Cardiac muscle cell (in vitro differentiated cells and primary cell): ENCODE measurements at places on chromosomes 7 and 10. TPM values are rescaled to one million over a fixed set of nuclear protein-coding genes. Genes with fewer than 3 reads are reported as not detected.

DNA sequence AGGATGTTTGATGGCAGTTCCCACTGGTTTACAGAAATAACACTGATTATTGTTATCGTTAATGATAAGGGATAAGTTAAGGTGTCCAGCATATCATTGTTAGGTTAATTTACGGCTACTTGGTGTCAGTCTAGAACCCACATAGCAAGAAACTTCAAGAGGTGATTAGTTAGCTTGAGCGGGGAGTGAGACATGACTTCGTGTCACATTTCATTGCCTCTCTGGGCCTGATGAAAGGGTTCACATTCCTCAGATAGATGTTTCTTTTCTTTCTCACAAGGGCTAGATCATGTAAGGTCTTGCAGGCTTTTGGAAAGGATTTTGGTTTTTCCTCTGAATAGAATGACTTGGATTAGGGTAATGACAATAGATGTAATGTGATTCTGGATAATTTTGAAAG, 26.7 kb downstream of the WAC start:
- no peak for DNase-seq

- no peak for DNase-seq
Measured at GRCh38 chr7:95056901-95057300, 149.5 kb downstream of the PPP1R9A start.

DNA sequence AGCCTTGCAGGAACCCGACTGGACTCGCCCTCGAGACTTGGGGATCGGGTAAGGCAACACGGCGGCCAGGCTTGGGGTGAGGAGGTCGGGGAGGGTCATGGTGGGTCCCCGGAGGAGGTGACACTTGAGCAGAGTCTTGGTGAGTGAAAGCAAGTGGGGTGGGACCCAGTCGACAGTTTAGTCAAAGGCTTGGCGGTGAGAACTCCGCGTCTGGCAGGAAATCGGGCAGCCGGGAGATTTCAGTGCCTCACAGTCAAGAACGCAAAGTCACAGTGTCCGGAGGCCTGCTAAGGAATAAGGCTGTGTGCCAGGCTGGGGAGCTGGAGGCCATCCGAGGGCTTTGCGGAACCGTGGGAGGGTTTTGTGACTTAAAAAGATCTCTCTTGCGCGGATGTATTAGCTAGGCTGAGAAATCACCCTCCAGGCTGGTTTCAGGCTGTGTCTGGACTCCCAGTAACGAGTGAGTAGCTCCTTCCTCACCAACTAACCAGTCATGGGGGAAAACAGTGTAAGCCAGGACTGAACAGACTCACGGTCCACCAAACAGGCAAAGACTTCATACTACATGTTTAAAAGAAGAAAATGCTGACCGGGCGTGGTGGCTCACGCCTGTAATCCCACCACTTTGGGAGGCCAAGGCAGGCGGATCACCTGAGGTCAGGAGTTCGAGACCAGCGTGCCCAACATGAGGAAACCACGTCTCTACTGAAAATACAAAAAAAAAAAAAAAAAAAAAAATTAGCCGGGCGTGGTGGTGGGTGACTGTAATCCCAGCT, 613 bp downstream of the AP5Z1 start:
- peak; percentile 70 for DNase-seq

Gene OR9A4
- not detected in 2 replicates for polyA plus RNA-seq
